ENCODE measurements at places on chromosomes 7 and 10.

GRCh38 chr10:46290101-46290886 lies 3.5 kb downstream of the ANTXRL start:
- no peak overlapping the region for H3K27ac ChIP-seq
- H3K36me3 ChIP-seq: no peaks in the 10 kb centered on the region
- peaks cover under 1% of the 10 kb centered on the region for H3K4me1 ChIP-seq
- no peak overlapping the region for H3K4me3 ChIP-seq
- no peak for DNase-seq
- H3K27me3 ChIP-seq: peaks cover 1% of the 10 kb centered on the region

DNA sequence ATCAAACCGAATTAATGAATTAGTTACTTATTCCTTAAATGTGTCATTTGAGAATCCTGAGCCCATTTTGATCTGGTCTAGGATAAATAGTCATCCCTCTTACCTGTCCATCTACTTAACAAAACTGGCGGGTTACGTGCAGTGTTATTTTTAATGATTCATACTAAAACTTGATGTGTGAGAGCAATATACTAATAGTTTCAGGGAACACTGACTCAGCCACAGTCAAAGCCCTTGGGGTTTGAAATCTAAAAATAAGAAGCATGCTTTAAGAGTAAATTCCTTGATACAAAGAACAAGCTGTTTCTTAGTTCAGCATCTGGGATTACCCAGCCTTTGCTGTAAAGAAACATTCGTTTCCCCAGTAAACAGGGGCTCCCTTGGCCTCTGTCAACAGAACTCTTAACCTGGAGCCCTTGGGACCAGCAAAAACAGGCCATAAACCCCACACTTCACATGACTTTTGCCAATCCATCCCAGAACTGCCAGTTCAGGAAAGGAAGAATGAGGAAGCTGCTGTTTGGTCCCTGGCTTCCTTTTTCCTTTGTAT lies 370.6 kb upstream of the IGFBP3 start:
- no peak overlapping the region for H3K4me3 ChIP-seq
- no peaks in the 10 kb centered on the region for H3K4me1 ChIP-seq
- H3K27me3 ChIP-seq: no peaks in the 10 kb centered on the region
- no peak overlapping the region for H3K27ac ChIP-seq

GRCh38 chr10:63522277-63522687 lies 1.1 kb downstream of the REEP3 start:
- peaks cover 63% of the 10 kb centered on the region for H3K4me1 ChIP-seq
- no peaks in the 10 kb centered on the region for H3K27me3 ChIP-seq
- peak overlapping the region; percentile 93 for H3K27ac ChIP-seq
- peak overlapping the region; percentile 83 for H3K4me3 ChIP-seq

DNA sequence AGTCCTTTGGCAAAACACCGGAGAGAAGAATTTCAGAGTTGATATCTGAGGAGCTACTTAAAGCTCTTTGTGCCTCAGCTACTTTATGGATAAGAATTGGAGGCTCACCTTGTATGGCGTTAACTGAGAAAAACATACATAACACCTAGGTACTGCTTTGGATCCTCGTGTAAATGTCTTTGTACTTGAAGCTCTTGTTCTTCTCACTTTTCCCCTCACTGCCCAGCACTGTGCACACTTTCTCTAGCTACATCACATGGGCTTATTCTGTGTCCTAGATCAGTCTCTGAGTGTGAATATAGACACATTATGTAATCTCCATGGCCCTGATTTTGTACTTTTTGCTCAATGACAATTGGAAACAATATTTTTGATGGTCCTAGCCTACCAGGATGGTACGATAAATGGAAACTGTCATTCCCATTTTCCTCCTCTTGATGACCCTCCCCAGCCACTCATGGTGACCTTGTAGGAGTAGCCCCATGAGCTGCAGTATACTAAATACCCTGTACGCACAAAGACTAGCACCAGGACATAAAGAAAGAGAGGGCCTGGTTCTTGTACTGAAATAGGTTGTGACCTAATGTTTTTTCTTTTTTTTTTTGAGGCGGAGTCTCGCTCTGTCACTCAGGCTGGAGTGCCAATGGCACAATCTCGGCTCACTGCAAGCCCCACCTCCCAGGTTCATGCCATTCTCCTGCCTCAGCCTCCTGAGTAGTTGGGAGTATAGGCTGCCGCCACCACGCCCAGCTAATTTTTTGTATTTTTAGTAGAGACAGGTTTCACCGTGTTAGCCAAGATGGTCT lies 22.1 kb downstream of the STAMBPL1 start:
- H3K4me1 ChIP-seq: peaks cover 27% of the 10 kb centered on the region
- H3K27me3 ChIP-seq: no peaks in the 10 kb centered on the region
- DNase-seq: no peak
- no peaks in the 10 kb centered on the region for H3K36me3 ChIP-seq
- H3K4me3 ChIP-seq: no peak overlapping the region
- peak overlapping the region; percentile 66 for H3K27ac ChIP-seq

GRCh38 chr10:9051328-9051974 lies 997.0 kb downstream of the GATA3 start:
- no peaks in the 10 kb centered on the region for H3K36me3 ChIP-seq
- no peak for DNase-seq
- H3K4me3 ChIP-seq: no peak overlapping the region
- no peaks in the 10 kb centered on the region for H3K27me3 ChIP-seq
- H3K4me1 ChIP-seq: peaks cover 14% of the 10 kb centered on the region
- H3K27ac ChIP-seq: no peak overlapping the region

GRCh38 chr10:78985973-78986818 lies 82.6 kb upstream of the ZMIZ1 start:
- no peaks in the 10 kb centered on the region for H3K36me3 ChIP-seq
- peak overlapping the region; percentile 0 for H3K27ac ChIP-seq
- no peak overlapping the region for H3K4me3 ChIP-seq
- H3K27me3 ChIP-seq: no peaks in the 10 kb centered on the region
- DNase-seq: no peak

Measured in naive thymus-derived CD8-positive, alpha-beta T cell (primary cell).